Renal cortex interstitium (tissue), 15 donors: ENCODE measurements at places on chromosomes 3 and 15.

DNA sequence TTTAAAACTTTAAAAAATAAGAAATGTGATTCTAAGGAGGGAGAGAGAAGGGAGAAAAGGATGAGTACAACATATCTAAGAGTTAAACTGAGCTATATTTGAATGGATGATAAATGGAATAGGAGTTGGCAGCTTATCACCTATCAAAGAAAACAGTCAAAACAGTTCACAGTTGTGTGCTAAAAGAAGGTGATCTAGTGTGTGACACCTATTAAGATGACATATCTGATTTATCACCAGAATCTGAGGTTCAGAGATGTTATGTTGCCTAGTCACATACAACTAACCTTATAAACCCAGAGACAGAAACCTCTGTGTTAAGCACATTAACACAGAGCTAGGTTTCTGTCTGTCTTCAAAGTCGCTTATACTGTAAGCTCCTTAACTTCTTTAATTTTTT is 3.0 kb downstream of the ATP13A3 start:
- no peak for DNase-seq

GRCh38 chr3:68988740-68989139 is 24.7 kb downstream of the EOGT start:
- DNase-seq, result no peak

DNA sequence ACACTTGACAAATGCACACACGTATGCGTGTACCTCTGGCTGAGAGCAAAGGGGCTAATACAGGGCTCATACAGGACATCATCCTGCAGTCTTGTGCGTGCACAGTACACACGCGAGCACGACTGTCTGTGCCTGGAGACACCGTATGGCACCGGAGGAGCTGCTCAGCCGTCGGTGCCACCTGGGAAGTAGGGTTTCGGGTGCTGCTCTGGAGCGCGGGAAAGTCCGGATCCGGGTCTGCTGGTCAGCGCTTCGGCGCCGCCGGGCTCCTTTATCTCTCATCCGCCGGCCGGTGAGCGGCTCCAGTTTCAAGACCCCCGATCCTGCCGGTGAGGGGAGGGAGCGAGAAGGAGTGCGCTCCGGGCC is 9.3 kb downstream of the FOXL2 start:
- no peak for DNase-seq

- DNase-seq, result no peak
Observed at GRCh38 chr3:38960042-38960622, 91.6 kb downstream of the SCN11A start.

GRCh38 chr15:25171111-25171811 is 216.5 kb downstream of the SNRPN start:
- no peak for DNase-seq

GRCh38 chr3:29593802-29594201 is 312.9 kb downstream of the RBMS3 start:
- no peak for DNase-seq

GRCh38 chr3:180183346-180183745 is 146.6 kb upstream of the PEX5L start:
- DNase-seq, result no peak

DNA sequence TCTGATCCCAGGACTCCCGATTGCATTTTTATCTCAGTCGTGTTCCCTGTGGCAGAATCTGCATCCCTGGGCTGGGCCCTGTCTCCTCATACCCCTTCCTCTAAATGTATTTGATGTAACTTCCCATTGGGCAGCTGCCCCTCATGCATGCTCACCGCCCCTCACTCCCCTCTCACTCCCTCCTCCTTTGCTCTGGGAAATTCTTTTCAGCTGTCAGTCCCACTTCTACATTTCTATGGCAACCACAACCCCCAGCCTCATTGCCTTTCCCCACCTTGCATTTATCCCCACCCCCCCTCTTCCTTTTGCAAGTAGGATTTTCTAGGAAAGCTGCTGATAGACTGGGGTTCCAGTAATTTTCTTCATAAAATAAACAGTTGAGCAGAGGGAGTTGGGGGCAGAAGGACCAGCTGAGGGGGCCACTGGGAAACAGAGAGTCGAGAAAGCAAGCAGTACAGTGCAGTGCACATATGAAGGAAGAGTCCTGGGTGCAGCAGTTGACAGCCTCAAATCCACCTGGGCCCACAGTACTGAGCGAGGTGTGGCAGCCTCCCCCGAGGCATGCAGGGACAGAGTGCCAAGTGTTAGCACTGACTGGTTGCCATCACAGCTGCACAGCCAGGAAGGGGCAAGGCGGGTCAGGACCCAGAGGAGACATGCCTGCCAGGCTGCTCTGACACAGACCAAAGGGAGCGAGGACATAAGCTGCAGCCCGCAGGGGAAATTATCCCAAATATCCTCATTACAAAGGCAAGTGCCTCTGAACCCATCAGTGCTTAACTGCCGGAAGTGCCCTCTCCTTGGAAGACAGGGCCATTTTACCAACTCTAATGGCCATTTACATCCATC is 476.3 kb downstream of the EPHB1 start:
- DNase-seq, result no peak

- DNase-seq, result no peak
Observed at GRCh38 chr3:12148183-12148940, 10.3 kb downstream of the TIMP4 start.

DNA sequence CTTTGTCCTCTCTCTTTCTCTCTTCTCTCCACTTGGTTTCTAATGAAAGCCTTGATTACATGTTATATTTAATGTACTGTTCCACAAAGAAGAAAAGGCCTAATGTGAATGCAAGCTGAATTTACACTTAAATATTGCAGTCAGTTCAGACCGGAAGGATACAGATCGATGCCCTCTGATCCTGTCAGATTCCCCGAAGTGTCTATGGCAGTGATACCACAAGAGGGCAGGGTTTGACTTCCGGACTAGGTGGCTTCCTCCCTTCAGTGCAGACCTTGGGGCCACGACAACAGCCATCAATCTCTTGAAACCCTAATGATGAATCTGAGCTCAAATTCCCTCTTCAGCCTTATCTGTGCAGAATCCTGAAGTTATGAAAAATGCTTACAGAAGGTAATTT is 29.5 kb downstream of the AGTR1 start:
- DNase-seq, result no peak

- no peak for DNase-seq
Observed at GRCh38 chr3:136381051-136381450, 130.9 kb downstream of the PCCB start.

- no peak for DNase-seq
Observed at GRCh38 chr3:194986208-194987043, 284.5 kb downstream of the XXYLT1 start.

GRCh38 chr3:77915336-77915735 is 875.4 kb downstream of the ROBO2 start:
- peak; percentile 5 for DNase-seq

DNA sequence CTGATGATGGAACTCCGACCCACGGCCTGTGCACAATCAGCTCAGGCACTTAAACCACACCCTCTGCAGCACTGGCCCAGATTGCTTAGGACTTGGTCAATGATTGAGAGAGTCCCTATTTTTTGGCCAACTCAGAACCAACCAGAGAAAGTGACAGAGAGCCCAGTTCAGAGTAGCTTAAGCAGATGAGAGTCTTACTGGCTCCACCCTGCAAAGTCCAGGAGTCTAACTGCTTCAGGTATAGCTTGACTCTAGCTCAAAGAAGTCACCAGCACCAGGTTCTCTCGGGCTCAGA is 20.1 kb downstream of the SLC6A20 start:
- DNase-seq, result no peak

- no peak for DNase-seq
Observed at GRCh38 chr15:72281713-72282112, 9.4 kb upstream of the PARP6 start.

DNA sequence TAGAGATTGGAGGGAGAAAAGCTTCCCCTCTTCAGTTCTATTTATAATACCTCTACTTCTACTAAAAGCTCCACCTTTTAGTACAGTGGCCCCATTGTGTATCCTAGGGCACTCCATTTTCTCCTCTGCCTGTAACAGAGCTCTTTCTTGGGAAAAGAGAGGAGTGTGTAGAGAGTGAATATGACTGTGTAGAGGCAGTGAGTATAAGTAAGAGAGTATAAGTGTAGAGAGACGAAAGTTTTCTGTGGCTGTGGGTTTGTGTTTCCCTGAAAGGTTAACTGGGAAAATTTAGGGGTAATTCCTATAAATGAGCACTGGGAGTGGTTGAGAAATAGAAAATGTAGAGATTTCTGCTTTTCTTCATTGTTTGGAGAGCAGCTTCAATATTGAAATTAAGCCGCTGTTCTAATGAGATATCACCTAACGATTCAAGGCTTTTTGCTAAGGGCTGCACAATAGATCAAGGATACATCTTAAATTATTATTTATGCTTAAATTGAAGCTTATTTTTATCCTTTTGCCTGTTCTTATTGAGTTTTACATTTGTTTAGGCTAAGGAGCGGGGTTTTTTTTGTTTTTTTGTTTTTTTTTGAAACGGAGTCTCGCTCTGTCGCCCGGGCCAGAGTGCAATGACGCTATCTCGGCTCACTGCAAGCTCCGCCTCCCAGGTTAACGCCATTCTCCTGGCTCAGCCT is 6.9 kb downstream of the IQGAP1 start:
- DNase-seq, result no peak

DNA sequence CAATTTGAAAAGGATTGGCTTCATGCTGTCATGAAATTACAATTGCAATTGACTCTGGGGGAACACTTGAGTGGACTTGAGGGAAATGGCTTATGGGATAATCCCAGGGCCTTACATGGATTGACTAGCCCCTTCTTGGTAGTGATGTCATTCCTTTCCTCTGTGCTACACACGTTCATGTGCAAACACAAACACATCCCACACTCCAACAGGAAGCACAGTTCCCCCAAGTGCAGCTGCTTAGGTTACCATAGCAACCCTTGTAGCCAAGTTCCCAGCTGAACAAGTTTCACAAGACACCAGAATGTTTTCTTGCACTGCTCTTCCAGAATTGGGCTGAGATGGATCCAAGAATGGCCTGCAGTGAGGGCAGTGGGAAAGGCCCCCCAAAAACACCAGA is 217.0 kb downstream of the ZNF621 start:
- DNase-seq, result peak; percentile 60

- no peak for DNase-seq
Observed at GRCh38 chr3:72993391-72993790, 3.2 kb upstream of the PPP4R2 start.

DNA sequence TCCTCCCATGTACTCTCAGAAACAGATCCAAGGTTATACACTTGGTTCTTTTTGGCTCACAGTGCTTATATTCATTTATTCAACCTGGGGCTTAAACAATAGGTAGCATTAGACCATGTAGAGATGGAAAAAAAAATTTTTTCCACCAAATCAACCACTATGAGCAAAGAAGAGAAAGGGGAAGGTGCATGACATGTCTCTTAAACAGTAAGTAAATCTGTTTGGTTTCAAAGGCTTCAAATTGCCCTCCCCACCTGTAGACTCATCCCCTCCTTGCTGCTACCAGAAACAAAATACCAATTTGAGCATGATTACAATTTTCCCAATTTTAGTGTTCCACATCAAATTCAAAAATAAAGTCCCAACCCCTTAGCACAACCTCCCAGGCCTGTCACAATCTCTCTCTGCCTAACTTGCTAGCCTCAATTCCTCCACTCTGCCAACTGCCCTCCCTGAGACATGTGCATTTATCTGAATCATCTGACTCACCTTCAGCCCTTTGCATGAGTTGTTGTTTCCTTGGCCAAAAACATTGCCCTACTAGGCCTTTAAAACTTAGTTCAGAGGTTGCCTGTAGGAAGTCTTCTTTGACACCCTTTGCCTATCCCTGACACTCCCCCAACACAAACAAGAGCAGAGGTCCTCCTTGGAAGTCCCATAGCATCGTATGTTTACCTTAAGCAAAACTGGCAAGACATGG is 30.3 kb upstream of the TSC22D2 start:
- no peak for DNase-seq

DNA sequence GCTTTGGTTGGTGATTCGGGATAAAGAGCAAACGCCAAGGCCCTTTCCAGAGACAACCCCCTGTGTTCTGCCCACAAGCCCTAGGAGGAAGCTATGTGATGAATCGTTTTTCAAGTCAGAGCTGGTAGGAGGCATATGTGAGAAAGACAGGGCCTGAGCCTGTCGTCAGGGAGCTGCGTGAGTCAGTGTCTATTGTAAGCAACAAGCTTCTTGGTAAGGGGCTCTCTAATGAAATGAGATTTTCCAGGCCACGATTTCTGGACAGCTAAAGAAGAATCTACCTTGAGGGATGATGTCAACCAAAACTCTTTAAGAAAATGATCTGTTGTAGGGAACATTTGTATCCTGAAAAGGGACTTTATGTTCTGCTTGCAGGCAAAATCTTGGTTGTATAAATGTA is 318.9 kb upstream of the IL12A start:
- DNase-seq, result no peak

DNA sequence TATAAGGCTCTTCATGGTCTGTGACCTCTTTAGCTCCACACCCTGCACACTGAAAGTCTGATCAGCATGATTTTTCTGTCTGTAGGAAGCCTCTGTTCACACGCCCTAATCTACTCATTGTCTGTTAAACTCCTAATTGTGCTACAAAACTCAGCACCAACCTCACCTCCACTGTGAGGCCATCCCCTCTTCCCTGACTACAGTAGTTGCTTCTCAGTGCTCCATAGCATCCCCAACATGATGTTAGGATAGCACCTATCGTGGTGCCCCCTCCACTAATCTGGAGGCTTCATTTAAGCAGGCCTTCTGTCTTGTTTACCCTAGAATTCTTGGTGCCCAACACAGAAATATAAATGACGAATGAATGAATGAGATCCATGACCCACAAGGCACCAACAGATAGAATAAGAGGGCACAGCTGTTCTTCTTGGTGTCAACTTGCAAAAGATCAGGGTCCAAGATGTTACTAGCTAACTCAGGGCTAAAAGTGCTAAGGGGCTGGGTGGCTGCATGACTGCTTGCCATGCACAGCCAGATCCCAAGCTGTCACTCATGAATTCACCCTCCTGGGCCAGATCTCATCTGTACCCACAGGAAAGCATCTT is 55.2 kb upstream of the HEG1 start:
- DNase-seq, result no peak

- DNase-seq, result no peak
Observed at GRCh38 chr3:173599673-173600072, 202.1 kb downstream of the NLGN1 start.

- no peak for DNase-seq
Observed at GRCh38 chr3:24184528-24185176, 239.6 kb downstream of the NR1D2 start.

DNA sequence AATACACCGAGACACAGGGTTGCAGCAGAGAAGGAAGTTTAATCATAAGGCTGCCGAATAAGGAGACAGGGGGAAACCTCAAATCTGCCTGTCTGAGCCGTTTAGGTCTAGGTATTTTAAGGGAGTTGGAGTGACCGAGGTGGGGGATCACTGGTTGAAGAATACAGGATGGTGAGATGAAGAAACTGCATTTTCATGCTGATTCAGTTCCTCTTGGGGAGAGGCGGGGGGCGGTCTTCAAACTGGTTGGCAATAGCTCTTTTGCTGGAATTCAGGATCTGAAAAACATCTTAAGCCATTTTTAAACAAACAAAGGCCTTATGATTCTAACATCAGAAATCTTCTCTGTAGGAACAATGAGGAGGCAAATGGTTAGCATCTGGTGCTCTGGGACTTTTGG is 699.5 kb upstream of the CFAP20DC start:
- no peak for DNase-seq

DNA sequence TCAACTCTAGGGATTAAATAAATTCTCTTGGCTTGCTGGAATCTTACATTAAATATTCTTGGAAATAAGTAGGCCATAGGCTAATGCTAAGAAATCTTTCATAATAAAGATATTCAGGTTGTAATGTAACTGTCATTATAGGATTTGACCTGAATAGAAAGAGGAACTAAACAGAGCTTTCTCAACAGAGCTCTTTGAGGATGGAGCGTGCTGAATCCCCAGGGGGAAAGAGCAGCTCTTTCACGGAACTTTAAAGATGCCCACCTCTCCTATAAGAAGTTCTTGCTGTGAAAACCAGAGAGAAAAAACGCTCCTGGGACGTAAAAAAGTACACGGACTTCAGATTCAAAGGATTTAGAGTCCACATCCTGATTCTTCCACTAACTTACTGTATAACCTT is 77.9 kb downstream of the NTRK3 start:
- DNase-seq, result no peak
